Stimulated activated effector memory CD8-positive, alpha-beta T cell treated with anti-CD3 and anti-CD28 coated beads, Interleukin-12 subunit alpha, Interleukin-12 subunit beta, amount 100 ng/mL, for 72 hours (primary cell): ENCODE measurements at places on chromosomes 7 and 10.

- DNase-seq: no peak
Measured at GRCh38 chr7:129713544-129713943, 102.0 kb downstream of the NRF1 start.

GRCh38 chr7:77482015-77482414 lies 55.1 kb upstream of the PTPN12 start:
- DNase-seq: no peak

DNA sequence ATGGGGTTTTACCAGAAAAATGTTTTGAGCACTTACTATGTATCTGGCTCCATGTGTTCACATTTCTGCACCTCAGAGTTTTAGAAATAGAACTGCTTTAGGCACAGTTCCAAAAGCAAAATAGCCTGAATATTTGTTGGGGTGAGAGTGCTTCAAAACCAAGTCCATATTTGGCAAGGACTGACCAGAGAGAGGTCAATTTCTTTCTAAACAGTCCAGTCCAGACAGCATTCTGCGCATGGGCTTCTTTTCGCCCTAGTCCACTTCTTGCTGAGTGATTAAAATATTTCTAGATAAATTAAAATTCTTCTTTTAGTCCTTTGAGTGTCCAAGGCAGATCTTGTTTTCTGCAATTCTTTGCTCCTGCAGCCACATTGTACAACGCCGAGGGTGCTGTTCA lies 427.0 kb downstream of the PHTF2 start:
- no peak for DNase-seq

GRCh38 chr10:70380350-70381135 lies 1.9 kb downstream of the LRRC20 start:
- DNase-seq: no peak

DNA sequence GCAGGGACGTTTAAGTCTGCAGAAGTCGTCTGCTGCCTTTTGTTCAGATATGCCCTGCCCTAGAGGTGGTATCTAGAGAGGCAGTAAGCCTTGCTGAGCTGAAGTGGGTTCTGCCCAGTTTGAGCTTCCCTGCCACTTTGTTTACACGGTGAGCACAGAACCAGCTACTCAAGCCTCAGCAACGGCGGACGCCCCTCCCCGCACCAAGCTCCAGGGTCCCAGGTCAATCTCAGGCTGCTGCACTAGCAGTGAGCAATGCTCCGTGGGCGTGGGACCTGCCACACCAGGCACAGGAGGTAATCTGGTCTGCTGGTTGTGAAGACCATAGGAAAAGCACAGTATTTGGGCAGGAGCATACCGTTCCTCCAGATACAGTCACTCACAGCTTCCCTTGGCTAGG lies 148.1 kb upstream of the LAMB4 start:
- DNase-seq: no peak

- no peak for DNase-seq
Measured at GRCh38 chr10:116444527-116445142, 17.0 kb downstream of the PNLIPRP3 start.

- no peak for DNase-seq
Measured at GRCh38 chr10:93516006-93516380, 19.6 kb downstream of the CEP55 start.

DNA sequence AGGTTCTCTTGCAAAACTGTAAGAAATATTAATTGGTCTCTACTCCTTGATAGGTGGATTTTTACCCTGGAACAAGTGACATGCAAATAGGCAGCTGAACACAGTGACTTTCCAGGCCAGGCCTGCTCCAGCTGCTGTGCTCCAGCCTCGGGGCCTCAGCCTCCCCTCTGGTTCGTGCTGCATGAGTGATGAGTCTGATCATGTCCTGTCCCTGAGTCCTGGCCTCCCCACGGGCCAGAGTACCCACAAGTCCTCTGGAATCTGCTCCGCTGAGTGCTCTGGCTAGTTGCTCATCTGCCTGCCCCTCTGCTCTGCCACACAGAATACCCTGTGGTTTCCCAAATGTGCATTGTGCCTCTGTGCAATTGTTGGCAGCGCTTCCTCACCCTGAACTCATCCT lies 80.1 kb upstream of the PDZD8 start:
- DNase-seq: no peak
